Hepatic stellate cell (primary cell): ENCODE measurements at places on chromosomes 13 and 19.

GRCh38 chr13:28597641-28598040 is 61.3 kb upstream of the POMP start:
- DNase-seq = peak; percentile 21

GRCh38 chr19:8196271-8196927 is 12.8 kb upstream of the CERS4 start:
- DNase-seq = no peak

- peak; percentile 74 for DNase-seq
Measured at GRCh38 chr19:16283210-16284061, 41.2 kb upstream of the KLF2 start.

DNA sequence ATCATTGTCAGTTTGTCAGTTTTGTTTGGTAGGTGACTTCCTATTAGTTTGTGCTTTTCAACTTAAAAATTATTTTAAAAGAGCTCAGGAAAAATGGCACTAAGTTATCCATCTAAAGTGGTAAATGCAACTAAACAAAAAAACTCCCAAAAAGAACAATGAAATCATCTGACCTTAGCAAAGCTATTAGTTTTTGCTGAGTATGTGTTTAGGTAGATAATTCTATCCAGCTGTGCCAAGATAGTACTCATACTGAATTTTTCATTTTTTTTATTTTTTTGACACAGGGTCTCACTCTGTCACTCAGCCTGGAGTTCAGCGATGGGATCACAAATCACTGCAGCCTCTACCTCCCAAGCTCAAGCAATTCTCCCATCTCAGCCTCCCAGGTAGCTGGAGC is 645.3 kb downstream of the TBC1D4 start:
- DNase-seq = no peak

- no peak for DNase-seq
Measured at GRCh38 chr13:23579896-23580683, 9.9 kb downstream of the TNFRSF19 start.

- DNase-seq = peak; percentile 66
Measured at GRCh38 chr19:35545855-35546381, 492 bp downstream of the TMEM147 start.

- DNase-seq = peak; percentile 44
Measured at GRCh38 chr13:46668302-46668720, 115.3 kb downstream of the LRCH1 start.

GRCh38 chr19:52138983-52139251 is 821 bp downstream of the ZNF616 start:
- no peak for DNase-seq

GRCh38 chr13:91304741-91305140 is 42.7 kb upstream of the MIR17HG start:
- DNase-seq = no peak

DNA sequence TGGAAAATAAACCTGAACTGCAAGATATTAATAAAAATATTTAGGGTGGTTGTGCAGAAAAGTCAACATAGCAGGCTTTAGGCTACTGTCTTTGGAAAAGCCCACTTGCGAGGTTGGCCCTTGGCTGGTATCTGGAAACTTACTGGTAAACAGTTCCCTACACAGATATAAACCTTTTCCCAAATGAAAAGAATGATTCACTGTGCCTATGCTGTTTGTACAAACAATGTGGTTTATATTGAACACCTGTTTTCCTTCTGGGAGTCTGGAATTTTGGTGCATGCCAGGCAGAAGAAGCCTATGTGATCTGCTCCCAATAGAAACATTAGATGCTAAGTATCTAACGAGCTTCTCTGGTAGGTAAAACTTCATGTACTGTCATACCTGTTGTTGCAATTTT is 29.7 kb upstream of the SOHLH2 start:
- no peak for DNase-seq

GRCh38 chr13:44576351-44577235 is 463 bp upstream of the TSC22D1 start:
- peak; percentile 34 for DNase-seq

GRCh38 chr19:13611596-13611995 is 105.3 kb upstream of the CACNA1A start:
- DNase-seq = no peak

GRCh38 chr13:48125794-48126228 is 30.9 kb upstream of the MED4 start:
- DNase-seq = no peak

- DNase-seq = no peak
Measured at GRCh38 chr19:46355234-46356148, 8.6 kb downstream of the PPP5C start.

DNA sequence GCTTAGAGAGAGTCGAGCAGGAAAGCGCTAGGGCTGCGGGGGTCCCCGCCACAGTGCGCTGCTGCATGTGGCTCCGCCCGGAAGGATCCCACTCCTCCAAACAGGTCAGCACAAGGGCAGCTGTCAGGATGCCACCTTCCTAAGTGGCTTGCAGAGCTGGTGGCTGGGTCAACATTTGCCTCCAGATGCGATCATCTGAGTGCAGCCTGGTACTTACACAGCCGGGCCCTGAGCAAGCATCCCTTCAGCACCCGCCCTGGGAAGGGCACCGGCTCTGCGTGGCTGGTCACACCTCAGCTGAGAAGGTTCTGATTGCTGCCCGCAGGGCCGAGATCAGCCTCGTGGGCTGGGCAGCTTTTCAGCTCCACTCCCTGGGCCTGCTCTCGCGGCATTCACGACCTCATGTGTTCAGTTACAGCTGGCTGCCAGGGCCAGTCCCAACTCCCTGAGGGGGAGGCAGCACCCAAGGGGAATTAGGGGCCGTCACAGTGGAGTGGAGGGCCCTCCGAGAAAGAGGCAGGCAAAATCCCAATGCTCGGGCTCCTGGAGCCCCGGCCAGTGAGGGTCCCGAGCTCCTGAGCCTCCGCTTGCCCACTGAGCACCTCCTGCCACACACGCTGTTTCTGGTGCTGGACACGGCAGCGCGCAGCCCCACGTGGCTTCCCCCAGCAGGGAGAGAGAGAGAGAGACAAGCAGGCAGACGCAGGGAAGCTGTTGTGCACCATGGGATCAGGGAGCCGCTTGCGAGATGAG is 26.8 kb downstream of the AP1M1 start:
- no peak for DNase-seq

DNA sequence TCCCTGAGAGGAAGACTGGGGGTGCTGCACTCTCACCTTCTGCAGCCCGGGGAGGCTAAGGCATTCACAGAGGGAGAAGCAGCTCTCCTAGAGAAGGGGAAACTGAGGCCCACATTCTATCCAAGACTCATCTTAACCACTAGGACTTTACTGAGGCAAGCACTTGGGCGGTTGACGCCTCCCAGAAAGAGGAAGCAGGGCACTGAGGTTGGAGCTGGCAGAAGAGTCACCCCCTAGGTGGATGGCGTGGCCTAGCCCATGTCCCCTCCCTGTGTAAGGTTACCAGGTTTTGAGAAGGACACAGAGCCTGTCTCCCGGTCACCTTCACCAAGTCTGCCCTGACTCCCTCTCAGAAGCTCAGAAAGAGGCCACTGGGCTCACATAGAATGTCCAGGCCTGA is 2.7 kb downstream of the S1PR2 start:
- DNase-seq = no peak

DNA sequence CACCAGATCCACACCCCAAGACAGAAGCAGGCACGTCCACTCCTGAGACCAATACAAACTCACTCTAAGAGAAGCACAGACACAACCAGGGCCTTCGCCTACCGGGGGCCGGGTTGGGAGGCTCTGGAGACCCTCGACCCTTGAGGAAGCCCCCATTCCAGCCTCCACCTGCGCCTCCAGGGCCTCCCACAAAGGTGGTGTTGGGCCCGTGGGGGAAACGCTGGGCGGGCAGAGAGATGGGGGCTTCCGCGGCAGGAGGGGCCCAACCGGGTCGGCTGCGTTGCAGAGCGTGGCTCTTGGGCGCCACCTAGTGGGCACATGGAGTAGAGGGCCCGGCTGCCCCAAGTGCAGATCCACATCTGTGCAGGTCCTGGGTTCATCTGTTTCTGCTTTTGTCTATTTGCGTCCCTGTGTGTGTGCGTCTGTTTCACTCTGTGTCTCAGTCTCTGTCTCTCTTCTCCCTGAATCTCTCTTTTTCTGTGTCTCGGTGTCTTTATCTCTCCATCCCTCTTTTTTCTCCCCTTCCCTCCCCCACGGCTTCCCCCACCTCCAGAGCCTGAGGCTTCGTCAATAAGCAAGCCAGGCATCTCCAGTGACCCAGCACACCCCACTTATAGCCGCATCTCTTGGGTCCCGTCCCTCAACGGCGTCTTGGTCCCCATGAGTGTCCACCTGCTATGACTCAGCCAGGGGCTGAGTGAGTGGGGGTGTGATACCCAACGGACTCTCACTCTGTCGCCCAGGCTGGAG is 10.5 kb upstream of the TINCR start:
- DNase-seq = peak; percentile 85

GRCh38 chr19:31372246-31372781 is 23.1 kb upstream of the TSHZ3 start:
- no peak for DNase-seq

GRCh38 chr19:1435378-1435989 is 2.7 kb upstream of the RPS15 start:
- no peak for DNase-seq

- no peak for DNase-seq
Measured at GRCh38 chr13:77896977-77897376, 21.7 kb downstream of the EDNRB start.

DNA sequence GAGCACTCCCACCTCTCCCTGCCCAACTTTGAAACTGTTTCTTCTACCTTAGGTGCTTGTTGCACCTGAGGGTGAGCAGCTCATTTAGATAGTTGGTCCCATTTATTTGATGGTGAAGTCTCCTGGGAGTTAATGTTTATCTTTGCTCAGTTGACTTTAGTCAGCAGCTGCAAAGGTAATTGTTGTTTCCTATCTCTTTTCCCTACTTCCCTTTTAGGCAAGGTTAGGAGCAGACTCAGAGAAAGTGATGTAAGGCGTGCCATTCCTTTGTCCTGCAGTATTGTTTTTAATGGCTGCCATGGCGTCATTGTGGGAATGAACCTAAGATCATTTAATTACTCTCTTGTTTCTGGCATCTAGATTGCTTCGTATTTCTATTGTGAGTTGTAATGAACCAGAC is 11.6 kb downstream of the AKAP11 start:
- no peak for DNase-seq

DNA sequence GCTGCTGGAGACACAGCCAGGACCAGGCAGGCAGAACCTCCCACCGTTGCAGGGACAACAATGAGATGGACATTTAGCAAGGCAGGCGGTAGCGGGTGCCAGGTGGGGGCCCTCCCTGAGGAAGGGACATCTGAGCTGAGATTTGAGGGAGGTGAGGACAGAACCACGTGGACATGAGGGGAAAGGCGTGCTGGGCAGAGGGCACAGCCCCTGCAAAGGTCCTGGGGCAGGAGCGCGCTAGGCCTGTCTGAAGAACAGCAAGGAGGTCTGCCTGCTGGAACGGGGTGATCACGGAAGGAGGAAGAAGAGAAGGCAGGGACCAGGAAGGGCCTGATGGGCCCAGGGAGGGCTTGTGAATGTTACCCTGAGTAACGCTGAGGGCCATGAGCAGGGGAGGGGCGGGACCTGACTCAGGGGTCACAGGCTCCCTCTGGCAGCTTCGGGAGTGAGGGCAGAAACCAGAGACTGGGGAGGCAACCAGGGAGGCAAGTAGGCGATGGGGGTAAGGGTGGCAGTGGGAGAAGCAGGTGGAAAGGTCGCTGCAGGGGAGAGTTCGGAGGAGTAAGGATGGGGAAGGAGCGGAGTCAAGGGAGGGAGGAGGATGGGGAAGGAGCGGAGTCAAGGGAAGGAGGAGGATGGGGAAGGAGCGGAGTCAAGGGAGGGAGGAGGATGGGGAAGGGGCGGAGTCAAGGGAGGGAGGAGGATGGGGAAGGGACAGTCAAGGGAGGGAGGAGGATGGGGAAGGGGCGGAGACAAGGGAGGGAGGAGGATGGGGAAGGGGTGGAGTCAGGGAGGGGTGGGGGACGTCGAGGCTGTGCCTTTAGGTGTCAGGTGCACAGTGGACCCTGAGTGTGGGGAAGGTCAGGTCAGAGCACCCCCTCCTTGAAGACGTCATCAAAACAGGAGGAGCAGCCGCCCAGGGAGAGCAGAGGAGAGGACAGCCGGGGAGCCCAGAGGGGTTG is 15.7 kb upstream of the B3GNT3 start:
- peak; percentile 26 for DNase-seq

- no peak for DNase-seq
Measured at GRCh38 chr19:41994994-41995958, 1.2 kb upstream of the ATP1A3 start.

DNA sequence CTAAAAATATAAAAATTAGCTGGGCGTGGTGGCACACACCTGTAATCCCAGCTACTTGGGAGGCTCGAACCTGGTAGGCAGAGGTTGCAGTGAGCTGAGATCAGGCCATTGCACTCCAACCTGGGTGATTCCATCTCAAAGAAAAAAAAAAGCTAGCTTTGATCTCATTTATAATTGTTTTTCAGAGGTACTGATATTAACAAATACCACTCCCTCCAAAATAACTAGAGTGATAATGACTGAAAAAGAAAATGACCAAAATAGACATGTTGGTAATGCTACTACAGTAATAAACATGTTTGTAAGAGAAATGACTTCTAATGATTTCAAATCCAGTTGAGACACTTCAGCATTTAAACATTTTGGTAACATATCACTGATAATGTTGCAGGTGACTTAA is 13.0 kb downstream of the PDCD5 start:
- no peak for DNase-seq

GRCh38 chr19:16889366-16889882 is 625 bp downstream of the F2RL3 start:
- no peak for DNase-seq
